ENCODE measurements at places on chromosomes 7 and 10. TPM values are rescaled to one million over a fixed set of nuclear protein-coding genes. Genes with fewer than 3 reads are reported as not detected.

- DNase-seq = no peak
These were observed 5.3 kb downstream of the TECTB start for GRCh38 chr10:112288486-112288885.

DNA sequence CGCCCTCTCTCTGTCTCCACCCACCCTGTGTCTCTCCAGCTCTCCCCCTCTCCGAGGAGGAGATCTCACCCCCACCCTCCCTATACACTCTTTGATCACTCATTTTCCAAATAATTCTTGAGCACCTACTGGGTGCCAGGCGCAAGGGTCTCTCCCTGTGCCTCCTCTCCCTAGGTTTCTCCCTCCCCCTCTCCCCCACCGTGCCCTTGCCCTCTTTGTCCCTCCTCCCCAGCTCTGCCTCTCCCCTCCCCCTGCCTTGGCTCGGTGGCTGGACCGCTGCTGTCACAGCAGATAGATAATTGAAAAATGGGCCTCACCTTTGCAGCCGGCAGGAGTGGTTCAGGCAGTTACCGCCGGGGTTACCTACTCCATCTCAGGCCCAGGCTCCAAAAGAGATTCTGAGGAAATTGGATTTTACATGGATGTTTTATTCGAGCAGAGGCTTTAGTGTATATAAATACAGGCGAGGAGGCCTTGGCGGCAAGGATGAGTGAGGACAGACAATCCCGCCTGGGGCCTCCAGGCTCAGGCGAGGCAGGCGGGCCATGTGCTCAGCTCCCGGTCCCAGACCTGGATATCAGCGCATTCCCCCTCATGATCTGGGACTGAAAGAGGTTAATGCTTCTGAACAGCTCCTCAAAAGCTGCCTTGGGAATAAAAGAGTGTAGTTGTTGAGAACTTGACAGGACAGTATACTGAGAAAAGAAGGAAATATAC is 60.8 kb upstream of the BTRC start:
- no peak for DNase-seq

GRCh38 chr7:2956526-2957368 is 86.9 kb downstream of the CARD11 start:
- peak; percentile 30 for DNase-seq

- DNase-seq = no peak
These were observed 203.2 kb downstream of the AHR start for GRCh38 chr7:17501441-17502212.

DNA sequence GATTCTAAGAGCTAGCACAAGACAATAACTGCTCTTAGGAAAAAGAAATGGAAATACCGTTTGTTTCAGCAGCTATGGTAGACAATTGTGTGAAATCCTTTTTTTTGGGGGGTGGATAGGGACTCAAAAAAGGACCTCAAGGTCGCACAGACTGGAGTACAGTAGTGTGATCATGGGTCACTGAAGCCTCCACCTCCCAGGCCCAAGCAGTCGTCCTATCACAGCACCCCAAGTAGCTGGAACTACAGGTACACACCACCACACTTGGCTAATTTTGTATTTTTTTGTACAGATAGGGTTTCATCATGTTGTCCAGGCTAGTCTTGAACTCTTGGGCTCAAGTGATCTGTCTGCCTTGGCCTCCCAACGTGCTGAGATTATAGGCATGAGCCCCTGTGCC is 33.9 kb downstream of the KMT2E start:
- DNase-seq = no peak

GRCh38 chr7:101678658-101679057 is 49.6 kb upstream of the MYL10 start:
- no peak for DNase-seq

DNA sequence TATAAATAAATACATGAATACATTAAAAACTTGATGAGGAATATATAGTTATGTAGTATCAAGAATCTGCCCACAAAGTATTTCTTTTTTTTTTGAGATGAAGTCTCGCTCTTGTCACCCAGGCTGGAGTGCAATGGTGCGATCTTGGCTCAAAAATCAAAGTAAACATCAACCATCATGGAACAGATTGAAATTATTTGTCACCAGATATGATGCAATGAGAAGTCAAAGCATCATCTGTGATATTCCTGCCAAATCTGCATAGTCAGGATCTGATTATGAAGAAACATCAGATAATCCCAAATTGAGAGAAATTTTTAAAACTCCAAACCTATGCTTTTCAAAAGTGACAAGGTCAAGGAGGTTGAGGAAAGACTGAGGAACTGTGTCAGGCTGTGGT is 5.1 kb upstream of the CYP2C18 start:
- DNase-seq = no peak

- DNase-seq = no peak
These were observed 9.8 kb downstream of the WAC start for GRCh38 chr10:28542728-28543127.

GRCh38 chr7:108836256-108836655 is 266.6 kb downstream of the DNAJB9 start:
- DNase-seq = no peak

- DNase-seq = no peak
These were observed 52.7 kb downstream of the HTR5A start for GRCh38 chr7:155122831-155123230.

DNA sequence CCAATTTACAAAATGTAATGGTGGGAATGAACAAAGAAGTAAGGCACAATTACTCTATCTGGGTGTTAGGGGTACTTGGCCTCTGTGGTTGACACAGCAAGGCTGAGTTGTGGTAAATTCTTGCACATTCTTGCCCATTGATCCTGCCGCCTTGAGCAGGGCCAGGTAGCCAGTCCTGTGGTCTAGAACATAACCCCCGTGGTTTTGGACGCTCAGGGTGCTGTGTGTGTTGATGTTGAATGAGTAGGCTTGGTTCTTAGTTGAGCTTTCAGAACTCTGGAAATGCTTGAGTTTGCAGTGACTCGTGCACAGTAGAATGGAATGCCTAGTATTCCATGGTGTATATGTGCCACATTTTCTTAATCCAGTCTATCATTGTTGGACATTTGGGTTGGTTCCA is 42.3 kb upstream of the CDHR3 start:
- no peak for DNase-seq

DNA sequence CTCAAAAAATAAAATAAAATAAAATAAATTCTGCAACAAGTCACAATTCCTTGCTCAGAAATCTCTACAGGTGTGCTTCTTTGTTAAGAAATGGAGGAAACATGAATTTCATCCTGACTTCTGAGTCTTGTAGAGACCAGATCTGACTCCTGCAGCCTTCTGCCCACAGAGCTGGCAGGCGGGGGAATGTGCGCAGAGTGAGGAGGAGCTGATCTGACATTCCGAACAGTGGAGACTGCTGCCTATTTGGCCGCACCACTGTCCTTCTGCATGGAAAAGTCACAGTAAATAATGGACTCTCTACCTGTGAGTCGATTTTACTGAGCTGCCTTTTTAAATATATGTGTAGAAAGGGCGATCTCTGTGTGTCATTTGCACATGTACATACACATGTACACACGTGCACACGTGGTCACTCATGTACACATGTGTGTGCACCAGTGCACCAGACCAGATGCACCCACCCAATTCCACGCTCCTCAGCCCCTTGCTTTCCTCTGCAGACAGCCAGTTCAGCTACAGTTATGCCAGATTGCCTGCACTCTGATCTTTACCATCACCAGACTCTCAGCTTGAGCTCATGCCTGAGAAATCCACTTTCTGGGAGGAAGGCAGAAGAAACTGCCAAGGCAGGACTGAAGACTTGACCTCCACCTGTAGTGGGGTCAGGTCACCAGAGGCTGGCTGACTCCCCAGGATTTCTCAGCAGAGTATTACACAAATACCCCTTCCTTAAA is 54.9 kb downstream of the IKZF1 start:
- DNase-seq = no peak

DNA sequence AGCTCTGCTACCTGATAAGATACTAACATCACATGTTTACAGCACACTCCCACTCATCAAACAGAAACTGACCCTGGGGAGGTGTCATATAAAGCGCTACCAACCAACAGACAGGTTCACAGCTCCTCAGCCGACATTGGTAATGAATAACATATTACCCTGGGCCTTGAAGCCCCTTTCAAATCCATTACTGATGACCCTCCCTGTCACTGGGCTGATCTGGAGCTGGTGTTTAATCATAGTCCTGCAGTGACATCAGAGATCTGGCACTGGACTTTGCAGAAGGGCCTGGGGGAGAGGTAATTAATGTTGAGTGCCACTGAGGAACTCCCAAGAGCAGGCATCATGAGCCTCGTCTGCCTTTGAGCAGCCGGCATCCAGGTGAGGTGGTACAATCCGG is 306.5 kb upstream of the NFE2L3 start:
- DNase-seq = peak; percentile 59

The ITGB1 gene
- total RNA-seq = 552 TPM

The ZPBP gene
- not detected for total RNA-seq

The EBLN1 gene
- total RNA-seq = not detected

All from hepatocyte (in vitro differentiated cells).